ENCODE measurements at places on chromosomes 1 and 21.

DNA sequence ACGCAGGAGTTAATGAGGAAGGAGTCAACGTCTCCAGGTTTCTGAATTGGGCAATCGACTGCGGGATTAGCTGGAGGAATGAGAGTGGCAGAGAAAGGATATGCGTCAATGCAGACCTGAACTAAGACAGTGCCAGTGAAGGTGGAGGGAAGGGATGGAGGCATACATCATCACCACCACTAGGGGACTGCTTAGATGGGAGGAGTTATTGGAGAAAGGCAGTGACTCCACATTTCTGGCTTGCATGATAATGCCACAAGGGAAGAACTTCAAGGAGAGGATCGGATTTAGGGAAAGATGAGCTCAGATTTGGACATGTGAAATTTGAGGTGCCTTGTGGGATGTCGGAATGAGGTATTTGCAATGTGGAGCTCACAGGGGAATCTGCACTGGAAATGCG, 17.5 kb downstream of the VASH2 start:
- no peak for DNase-seq

DNA sequence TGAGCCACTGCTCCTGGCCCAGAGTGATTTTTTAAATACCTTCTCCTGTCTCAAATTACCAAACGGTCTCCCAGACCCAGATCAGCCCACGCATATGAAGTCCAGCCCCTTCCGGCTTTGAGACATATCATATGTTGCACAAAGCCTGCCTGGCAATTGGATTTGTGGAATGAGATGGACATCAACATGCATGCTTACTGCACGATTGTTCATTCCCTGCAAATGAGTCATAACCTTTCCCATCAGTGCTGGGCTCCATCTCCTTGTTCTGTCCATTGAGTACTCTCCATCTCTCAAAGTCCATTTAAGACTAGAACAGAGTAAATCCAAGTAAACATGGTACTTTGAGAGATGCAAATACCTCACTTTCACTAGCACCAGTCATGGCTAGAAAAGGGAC, 612.2 kb upstream of the USP24 start:
- peak; percentile 39 for DNase-seq

DNA sequence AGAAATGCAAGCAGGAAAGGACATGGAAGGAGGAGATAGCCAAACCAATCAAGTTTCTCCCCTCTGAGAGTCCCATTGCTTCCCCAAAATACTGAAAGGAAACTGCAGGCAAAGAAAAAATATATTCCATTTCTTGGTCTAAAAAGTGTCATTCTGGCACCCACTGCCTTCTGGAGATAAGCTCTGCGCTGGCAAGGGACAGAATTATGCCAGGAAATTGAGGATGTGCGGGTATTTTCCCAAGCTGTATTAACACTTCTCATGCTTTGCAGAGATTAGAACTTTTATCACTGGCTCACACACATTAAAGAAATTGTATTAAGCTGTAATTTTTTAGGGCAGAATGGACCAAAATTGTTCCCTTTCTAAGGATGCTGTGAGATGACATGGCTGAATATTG, 381.2 kb upstream of the DUSP10 start:
- no peak for DNase-seq

DNA sequence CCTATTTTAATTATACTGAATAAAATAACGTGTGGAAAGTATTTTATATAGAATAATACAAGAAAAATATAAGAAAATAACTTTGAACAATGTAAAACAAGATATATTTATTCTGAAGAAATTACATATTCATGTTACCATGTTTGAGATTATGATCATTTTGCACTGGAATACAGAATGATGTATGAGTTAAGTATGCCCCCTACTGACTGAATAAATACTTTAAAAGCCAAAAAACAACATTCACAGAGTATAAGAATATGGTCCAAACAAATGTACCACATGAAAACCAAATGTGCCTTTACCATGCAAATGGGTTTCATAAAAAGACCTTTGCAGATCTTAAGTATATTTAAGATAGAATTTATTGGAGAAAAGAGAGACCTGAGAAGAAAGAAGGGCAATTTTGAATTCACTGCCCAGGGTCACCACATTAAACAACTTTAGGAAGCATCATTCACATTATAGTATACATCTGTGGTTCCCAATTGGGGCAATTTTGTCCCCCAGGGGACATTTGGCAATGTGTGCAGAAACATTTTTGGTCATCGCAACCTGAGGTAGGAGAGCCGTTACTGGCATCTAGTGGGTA, 136.6 kb upstream of the GFI1 start:
- no peak for DNase-seq

- no peak for DNase-seq
Observed at GRCh38 chr1:113874012-113874879, 2.7 kb upstream of the PTPN22 start.

- no peak for DNase-seq
Observed at GRCh38 chr1:167728818-167729410, 7.1 kb downstream of the MPZL1 start.

DNA sequence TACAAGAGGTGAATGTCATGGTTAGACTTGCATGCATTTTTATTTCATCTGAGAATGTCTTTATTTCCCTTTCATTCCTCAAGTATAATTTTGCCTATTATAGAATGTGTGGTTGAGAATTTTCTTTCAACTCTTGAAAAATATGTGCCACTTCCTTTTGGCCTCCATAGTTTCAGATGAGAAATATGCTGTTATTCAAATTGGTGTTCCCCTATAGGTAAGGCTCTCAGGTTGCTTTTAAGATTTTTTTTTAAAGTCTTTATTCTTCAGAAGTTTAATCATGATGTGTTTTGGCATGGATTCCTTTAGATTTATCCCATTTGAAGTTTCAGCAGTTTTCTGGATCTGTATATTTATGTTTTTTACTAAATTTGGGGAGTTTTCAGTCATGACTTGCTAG, 2.1 kb downstream of the MROH7 start:
- no peak for DNase-seq

GRCh38 chr1:185860311-185860710, 126.1 kb downstream of the HMCN1 start:
- DNase-seq, result no peak

DNA sequence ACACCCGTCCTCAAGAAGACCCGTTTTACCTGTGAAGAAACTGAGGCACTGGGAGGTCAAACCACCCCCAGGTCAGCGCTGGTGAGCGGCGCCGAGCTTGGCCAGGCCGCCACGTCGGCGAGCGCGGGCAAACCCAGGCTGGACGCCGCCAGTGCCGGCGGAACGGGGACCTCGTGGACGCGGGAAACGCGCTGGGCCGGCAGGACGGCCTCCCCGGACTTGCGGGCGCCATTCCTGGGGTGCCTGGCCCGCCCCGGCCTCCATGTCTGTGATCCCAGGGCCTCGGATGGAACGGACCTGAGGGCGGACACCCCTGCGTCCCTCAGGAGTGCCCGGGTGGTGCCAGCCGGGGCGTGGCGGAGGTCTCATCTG, 764 bp upstream of the SUMO3 start:
- no peak for DNase-seq

DNA sequence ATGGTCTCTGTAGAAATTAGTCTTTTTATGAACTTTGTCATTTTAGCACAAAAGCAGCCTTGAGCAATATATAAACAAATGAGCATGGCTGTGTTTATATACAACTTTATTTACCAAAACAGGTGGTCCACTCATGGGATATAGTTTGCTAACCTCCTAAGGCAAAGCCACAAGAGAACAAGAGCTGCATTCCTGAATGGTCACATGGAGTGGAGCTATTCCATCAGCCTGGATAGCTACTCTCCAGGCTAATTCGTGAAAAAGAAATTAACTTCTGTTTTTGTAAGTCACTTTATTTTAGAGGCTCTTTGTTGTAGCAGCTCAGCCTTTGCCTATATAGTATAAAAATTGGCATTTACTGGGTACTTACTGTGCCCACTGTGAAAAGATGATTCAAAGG, 163.3 kb upstream of the FAM78B start:
- DNase-seq, result no peak

DNA sequence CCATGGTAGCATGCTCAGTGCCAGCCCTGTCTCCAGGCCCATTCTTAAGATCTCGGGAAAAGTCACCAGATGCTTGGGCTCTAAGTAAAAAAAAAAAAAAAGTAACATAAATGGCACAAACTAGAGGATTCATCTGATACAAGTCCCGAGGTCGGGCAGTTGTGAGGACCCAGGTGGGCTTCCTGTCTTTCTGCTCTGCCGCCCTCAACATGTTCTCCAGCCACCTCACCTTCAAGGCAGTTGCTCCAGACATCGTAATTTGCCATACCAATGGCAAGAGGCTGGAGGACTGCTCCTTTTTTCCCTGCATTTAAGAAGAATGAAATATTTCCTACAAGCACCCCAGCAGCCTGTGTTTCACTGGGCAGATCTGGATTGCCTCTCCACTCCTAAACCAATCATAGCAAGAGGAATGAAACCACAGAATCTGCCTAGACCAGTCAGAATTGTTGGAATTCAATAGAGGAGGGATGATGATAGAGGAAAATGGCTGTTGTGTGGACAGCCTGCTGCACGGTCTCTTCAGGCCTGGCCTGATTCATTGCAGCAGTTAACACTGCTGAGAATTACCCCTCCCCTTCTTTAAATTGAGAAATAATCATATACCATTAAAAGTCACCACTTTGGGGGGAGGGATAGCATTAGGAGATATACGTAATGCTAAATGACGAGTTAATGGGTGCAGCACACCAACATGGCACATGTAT, 5.4 kb downstream of the HMGN2 start:
- DNase-seq, result no peak

- DNase-seq, result no peak
Observed at GRCh38 chr1:117985239-117985638, 55.7 kb downstream of the WDR3 start.

- no peak for DNase-seq
Observed at GRCh38 chr1:145795257-145795881, 28.5 kb downstream of the RNF115 start.

GRCh38 chr1:219927956-219928790, at the start of gene SLC30A10:
TSS of gene SLC30A10 (minus strand) at chr1:219928557. CDS start at chr1:219928440, 117 bp downstream.
- DNase-seq, result no peak

DNA sequence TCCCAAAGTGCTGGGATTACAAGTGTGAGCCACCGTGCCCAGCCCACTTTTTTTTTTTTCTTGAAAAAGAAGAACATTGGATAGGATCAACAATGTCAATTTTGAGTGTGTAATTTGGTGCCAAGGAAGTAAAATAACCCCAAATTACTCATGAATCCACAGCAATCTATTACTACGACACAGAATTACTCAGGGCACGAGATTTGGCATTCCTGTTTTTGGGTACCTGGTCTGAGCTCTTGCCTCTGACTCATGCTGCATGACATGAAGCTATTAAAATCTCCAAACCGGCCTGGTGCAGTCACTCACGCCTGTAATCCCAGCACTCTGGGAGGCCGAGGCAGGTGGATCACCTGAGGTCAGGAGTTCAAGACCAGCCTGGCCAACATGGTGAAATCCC, 10.4 kb downstream of the RNF19B start:
- no peak for DNase-seq

DNA sequence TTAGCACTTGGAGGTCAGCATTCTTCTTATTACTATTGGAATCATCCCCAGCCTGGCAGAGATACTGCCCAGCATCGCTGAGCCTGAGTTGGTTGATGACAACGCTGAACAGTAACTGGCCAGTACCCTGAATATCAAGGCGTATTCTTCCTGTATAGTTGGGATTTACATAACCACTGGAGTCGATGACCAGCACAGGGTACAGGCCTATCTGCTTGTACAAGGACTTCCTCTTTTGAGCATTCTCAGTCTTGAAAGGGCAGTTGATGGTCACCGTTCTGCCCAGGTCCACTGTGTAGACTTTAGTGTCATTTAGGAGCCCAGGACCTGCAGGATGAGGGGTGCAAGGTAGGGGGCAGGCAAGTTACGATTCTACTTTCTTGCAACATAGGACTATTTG, 8.8 kb downstream of the PIGR start:
- DNase-seq, result no peak

GRCh38 chr21:30227633-30228404, 11.9 kb upstream of the CLDN8 start:
- peak; percentile 83 for DNase-seq

DNA sequence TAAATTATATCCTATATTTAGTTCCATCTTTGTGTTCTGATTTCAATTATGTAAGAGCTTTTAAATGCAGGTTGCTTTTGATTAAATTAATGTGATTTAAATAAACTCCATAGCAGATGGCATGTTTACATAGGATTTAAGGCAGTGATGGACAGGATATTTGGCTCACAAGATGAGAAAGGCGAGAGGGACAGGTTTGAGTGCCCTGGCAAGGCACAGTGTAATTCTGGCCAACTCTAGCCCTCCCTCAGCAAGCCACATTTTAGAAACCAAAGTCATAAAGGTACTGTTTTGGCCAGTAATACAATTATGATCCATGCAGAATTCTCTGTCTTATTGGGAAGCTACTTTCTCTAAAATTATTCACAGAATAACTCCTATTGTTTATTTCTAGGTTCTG, 50.6 kb upstream of the C1orf146 start:
- DNase-seq, result no peak

DNA sequence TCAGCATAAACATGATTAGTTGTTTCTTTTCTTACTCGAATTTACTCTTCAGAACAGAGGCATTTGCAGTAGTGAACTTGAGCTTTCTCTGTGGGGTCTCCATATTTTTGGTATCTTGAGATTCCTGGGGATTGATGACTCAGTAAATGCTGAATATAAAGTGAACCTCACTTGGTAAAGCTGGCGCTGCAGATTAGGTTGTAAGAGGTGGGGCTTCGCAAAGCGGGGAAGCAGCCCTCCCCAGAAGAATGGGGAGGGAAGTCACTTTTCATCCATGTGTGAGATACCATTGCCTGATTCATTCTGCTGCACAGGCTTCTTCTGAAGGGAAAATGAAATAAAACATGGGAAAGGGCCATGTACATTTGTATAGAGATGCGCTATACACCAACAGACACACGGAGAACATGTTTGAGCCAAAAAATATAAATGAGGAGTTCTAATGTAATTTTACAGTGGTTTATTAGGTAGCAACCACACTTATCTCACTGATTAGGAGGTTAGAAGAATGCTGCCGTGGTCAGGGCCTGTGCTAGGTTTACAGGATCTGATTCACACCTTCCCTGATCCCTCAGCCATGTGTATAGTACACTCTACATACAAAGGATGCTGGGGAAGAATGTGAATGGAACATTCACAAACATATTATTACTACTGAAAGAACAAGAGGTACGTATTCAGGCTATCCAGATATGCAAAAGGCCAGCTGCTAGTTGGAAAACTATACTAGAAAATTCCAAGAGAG, 63.5 kb downstream of the DNTTIP2 start:
- DNase-seq, result no peak

GRCh38 chr1:3610527-3611169, 660 bp downstream of the MEGF6 start:
- DNase-seq, result no peak

DNA sequence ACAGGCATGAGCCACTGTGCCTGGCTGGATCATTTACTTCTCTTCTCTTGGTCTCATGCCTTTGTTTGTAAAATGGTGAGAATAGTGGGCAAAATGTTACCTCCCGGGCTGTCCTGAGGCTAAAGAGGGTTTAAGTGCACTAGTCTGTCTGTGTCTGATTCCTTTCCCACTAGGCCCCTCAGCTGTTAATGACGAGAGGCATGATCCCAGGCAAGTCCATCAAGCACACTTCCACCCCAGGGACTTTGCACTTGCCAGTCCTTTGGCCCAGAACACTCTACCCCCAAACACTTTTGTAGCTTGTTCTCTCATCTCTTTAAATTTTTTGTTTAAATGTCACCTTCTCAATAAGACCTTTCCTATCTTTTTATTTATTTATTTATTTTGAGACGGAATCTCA, 13.8 kb upstream of the EPB41 start:
- DNase-seq, result no peak
